Osteoblast (primary cell): ENCODE measurements at places on chromosomes 4 and X. TPM values are rescaled to one million over a fixed set of nuclear protein-coding genes. Genes with fewer than 3 reads are reported as not detected.

DNA sequence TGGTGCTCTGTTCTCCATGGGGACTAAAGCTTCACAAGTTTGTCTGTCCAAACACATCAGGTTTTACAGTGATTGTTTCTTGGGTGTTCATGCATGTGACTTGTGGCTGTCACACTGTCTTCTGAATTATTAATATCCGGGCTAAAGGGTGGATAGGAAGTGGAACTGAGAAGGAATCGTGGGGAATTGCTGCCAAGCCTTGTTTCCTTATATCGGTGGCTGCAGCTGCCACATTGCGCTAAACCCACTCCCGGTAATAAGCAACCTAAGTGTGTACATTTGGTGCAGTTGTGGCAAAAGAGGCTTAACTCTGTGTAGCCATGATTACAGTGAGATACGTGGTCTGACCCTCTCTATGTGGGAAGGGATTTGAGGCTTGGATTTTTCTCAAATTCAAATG lies 30.7 kb downstream of the SEPTIN11 start:
- H3K36me3 ChIP-seq: peaks cover 5% of the 10 kb centered on the region
- H3K27ac ChIP-seq: peak overlapping the region; percentile 97
- no peak for DNase-seq
- H3K4me3 ChIP-seq: no peak overlapping the region

- peak overlapping the region; percentile 70 for H3K27ac ChIP-seq
- no peaks in the 10 kb centered on the region for H3K27me3 ChIP-seq
- no peak overlapping the region for H3K4me3 ChIP-seq
Observed at GRCh38 chr4:168907119-168907698, 102.8 kb downstream of the CBR4 start.

DNA sequence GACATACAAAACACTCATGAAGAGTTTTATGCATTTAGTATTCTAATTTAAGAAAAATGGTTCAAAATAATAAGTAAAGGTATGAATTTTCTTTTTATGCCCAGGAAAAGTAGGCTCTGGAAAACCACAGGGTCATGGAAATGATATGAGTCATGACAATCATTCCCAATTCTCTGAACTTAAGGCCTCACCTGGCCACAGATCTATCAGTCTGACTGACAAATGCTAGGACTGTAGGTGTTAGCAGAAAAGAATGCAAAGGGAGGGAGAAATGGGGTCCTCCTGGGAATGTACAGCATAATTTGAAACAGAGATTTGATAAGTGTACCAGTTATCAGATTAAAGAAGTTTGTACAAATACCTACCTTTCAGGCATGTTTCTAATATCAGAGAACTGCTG lies 270.5 kb upstream of the ARSJ start:
- no peak for DNase-seq
- H3K36me3 ChIP-seq: no peaks in the 10 kb centered on the region
- no peaks in the 10 kb centered on the region for H3K4me1 ChIP-seq
- no peak overlapping the region for H3K4me3 ChIP-seq
- H3K27ac ChIP-seq: no peak overlapping the region

- H3K27ac ChIP-seq: no peak overlapping the region
- no peak for DNase-seq
- H3K36me3 ChIP-seq: no peaks in the 10 kb centered on the region
- H3K27me3 ChIP-seq: no peaks in the 10 kb centered on the region
Observed at GRCh38 chr4:36043901-36044300, 200.4 kb downstream of the ARAP2 start.

DNA sequence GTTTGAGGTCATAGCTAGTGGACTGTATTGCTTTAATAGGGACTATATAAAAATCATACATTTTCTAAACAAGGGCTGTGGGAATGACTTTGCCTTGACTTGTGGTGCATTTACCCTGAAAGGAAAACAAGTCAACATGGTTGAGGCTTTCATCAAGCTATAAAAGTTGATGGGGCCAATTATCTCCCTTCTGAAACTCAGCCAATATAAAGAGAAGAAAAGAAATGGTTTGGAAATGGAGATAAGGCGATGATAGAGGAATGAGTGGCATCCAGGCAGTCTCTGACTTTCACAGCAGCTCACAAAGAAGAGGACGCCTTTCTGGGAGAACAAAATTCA lies 118.7 kb downstream of the SMARCA1 start:
- no peak overlapping the region for H3K27ac ChIP-seq
- no peak for DNase-seq
- H3K4me3 ChIP-seq: no peak overlapping the region
- no peaks in the 10 kb centered on the region for H3K36me3 ChIP-seq

DNA sequence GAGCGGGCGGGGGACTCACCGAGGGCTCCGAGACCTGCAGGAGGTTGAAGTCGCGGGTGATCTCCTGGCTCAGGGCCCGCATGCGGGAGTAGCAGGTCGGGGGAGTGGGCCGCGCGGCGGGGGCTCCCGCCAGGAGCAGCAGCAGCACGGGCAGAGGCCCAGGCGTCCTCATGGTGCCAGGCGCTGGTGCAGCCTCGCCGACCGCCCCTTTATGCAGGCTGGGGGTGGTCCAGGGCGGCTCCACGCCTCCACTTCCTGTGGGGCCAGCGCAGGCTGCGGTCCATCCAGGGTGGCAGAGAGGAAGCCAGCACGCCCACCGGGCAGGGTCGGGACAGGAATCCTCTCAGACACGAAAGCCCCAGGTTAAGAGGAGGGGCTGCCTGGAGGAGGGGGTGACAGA lies at the start of gene CYTL1:
Gene CYTL1, minus strand, starts transcription at position 185 of the 400 bp plus-strand sequence. Its CDS starts 13 bp downstream, at position 172.
- H3K4me1 ChIP-seq: peaks cover 5% of the 10 kb centered on the region
- no peak for DNase-seq
- H3K4me3 ChIP-seq: peak within 1 kb of the TSS; percentile 65

DNA sequence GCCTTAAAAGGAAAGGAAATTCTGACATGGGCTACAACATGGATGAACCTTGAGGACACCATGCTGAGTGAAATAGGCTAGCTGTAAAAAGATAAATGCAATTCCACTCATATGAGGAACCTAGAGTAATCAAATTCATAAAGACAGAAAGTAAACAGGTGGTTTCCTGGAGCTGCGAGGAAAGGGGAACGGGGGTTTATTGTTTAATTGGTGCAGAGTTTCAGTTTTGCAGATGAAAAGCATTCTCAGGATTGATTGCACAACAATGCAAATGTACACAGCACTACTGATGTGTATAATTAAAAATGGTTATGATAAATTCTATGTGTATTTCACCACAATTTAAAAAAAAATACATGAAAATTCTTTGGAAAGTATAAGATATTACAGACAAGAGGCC lies 24.0 kb downstream of the PLRG1 start:
- H3K27ac ChIP-seq: no peak overlapping the region
- DNase-seq: no peak
- H3K27me3 ChIP-seq: no peaks in the 10 kb centered on the region
- no peaks in the 10 kb centered on the region for H3K36me3 ChIP-seq

GRCh38 chrX:15985937-15986336 lies 131.3 kb upstream of the AP1S2 start:
- H3K4me1 ChIP-seq: peaks cover 7% of the 10 kb centered on the region
- H3K4me3 ChIP-seq: no peak overlapping the region
- no peak overlapping the region for H3K27ac ChIP-seq
- no peak for DNase-seq
- no peaks in the 10 kb centered on the region for H3K27me3 ChIP-seq
- no peaks in the 10 kb centered on the region for H3K36me3 ChIP-seq

GRCh38 chrX:102958794-102959193 lies 21.7 kb downstream of the RAB40AL start:
- H3K36me3 ChIP-seq: no peaks in the 10 kb centered on the region
- H3K4me1 ChIP-seq: peaks cover 21% of the 10 kb centered on the region
- DNase-seq: no peak

The IL2RG gene
- total RNA-seq: not detected in 2 replicates

The PAGE4 gene
- not detected in 2 replicates for total RNA-seq

The SCML2 gene
- 0.88 and 1.4 TPM in 2 replicates for total RNA-seq

The BST1 gene
- 30.6 and 31.8 TPM in 2 replicates for total RNA-seq
